ENCODE measurements at places on chromosomes 7 and 10. TPM values are rescaled to one million over a fixed set of nuclear protein-coding genes. Genes with fewer than 3 reads are reported as not detected.

MYPN gene
- 1.5 TPM for total RNA-seq

RPEL1 gene
- total RNA-seq = not detected

DNA sequence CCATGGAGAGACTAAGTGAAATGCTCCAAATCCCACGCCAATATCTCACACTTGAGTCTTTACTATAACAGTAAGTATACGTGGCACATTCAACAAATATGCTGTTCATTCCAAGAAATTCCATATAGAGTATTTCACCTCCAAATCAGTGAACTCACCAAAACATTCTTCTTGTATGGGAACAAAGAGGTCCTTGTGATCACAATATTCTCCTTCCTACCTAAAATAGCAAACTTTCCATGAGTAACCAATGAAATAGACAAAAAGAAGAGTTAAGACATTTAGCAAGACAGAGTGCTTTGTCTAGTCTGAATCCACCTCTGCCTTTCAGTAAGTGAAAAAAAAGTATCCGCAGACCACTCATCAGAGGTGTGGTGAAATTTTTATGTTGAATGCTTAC, 77.3 kb upstream of the NXPH1 start:
- no peak for DNase-seq

DNA sequence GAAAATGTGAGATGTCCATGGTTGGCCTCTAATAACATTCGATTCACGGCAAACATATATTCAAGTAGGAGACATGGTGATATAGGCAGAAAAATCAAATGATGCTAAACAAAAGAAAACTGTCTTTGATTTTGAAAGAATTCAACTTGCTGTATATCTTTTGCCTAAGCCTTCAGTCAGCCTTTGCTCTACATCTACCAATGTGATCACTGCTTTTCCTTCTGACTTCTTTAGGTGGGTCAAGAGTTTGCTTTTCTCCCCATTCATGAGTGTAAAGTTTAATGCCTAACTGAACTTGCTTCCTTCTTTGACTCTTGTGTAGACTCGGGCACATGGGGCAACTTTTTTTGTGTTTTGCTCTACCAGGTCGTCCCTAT, 417 bp upstream of the HIF1AN start:
- DNase-seq = no peak

ACBD7 gene
- 6.6 TPM for total RNA-seq

IRF5 gene
- total RNA-seq = 5.6 TPM

DNA sequence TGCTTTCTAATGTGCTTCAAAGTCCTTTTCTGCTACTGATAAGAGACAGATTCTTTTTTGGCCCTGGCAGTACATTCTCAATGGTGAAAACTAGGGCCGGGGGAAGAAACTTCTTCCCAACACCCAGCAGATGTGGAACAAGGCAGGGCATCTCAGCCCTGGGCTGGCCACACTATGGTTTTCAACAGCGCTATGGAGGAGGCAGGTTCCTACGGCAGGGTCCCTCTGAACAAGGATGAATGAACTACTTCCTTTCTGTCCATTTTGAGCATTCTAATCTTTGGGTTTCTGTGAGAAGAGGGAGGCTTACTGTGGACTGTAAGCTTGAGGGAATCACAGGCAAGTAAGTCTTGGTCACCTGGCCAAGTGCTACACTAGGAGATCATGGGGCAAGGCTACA, 78.7 kb downstream of the VSTM4 start:
- DNase-seq = no peak

STRIP2 gene
- 25.5 TPM for total RNA-seq

CDC14C gene
- total RNA-seq = 4.7 TPM

DNA sequence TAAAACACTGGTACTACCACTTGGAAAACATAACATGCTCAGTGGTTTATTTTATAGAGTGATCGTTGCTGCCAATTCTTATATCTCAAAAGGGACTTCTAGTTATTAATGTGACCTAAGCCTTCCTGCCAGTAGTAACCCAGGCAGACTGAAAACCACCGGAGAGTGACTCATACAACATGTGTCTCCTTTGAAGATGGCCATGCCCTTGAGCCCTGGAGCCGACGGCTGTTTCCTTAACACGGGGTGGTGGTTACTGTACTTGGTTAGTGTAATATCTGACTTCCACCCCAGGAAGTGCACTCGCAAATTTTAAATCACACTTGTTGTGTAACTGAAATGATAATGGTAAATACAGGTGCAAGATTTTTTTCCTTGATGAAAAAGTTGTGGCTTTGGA, 30.5 kb downstream of the JAKMIP3 start:
- no peak for DNase-seq

GRCh38 chr7:107728276-107728675, 15.7 kb upstream of the CBLL1 start:
- no peak for DNase-seq

AKR1C2 gene
- 5.8 TPM for total RNA-seq

DNA sequence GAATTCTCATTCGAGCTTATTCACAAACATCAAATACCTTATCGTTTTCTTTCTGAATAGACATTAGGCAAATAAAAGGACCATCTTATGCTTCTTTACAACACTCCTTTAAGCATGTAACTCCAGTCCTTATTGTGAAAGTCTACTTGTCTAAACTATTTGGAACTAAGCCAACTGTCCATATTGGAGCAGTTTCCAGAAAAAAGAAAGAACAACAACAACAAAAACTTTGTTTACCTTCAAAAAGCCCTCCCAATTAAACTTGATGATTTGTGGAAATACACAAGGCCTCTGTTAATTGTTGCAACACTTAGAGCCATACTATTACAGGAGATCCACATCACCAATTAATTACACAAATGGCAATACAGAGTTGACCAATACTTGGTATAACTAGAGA, 163.6 kb downstream of the GALNT11 start:
- no peak for DNase-seq

ASB10 gene
- not detected for total RNA-seq

GRCh38 chr7:105689067-105689819, 108.0 kb upstream of the EFCAB10 start:
- DNase-seq = no peak

CLDN4 gene
- total RNA-seq = 0.94 TPM

- DNase-seq = peak; percentile 95
These were observed at the start of gene SSBP1 for GRCh38 chr7:141737836-141738591. SSBP1 (plus strand) TSS chr7:141738358; CDS start chr7:141739167, 809 bp downstream.

DNA sequence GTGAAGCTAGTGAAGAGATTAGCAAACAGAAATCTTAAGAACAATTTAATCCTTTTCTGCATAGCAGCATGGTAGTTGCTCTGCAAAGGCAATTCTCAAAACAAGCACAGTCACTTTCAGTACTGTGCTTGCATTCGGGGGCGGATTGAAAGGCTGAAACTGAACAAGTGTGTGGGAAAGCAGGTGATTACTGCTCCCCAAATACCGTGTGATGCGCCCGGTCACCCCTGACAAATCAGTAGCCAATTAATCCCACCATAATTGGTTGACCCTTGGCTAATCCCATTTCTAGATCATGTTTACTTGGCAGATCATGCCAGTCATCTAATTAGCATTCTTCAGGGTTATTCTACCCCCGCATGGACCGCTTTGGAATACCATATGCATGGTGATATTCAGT, 76.5 kb upstream of the ADRB1 start:
- DNase-seq = no peak

GPR85 gene
- 2.8 TPM for total RNA-seq

GRCh38 chr7:154862153-154862791, 140.7 kb downstream of the PAXIP1 start:
- DNase-seq = no peak

GPR146 gene
- 14.2 TPM for total RNA-seq

GRCh38 chr10:14009371-14010100, 321.2 kb downstream of the FRMD4A start:
- DNase-seq = no peak

DNA sequence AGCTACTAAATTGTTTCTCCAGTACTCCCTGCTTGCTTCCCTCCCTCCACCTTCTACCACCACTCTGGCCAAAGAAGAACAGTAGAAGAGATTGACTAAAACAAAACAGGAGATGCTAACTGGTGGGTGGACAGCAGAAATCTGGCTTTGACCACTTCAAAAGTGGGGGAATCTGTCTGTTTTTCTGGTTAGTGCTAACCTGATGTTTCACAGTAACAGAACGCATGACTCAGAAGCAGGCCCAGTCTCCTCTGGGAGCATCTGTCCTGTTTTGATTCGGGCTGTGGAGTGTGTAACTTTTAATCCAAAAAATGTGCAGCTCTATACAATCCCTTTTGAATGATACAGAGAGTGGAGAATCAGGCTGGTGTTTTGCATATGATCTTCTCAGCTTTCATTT, 32.7 kb upstream of the ZNF438 start:
- peak; percentile 33 for DNase-seq

PPP1R17 gene
- total RNA-seq = 1.7 TPM

- DNase-seq = no peak
These were observed 27.0 kb downstream of the JMJD1C start for GRCh38 chr10:63438506-63439498.

GRCh38 chr7:151883857-151884256, 6.9 kb upstream of the PRKAG2 start:
- no peak for DNase-seq

GRCh38 chr7:11557627-11558026, 274.4 kb downstream of the THSD7A start:
- DNase-seq = no peak

MAT1A gene
- total RNA-seq = 5.6 TPM

GRCh38 chr10:27482984-27483956, 20.8 kb upstream of the RAB18 start:
- no peak for DNase-seq

MMD2 gene
- total RNA-seq = 32.0 TPM

- no peak for DNase-seq
These were observed 33.2 kb downstream of the GNAT3 start for GRCh38 chr7:80478683-80479082.

GRCh38 chr7:88233828-88234227, 14.0 kb upstream of the SRI start:
- no peak for DNase-seq

- peak; percentile 89 for DNase-seq
These were observed 880 bp upstream of the ELN start for GRCh38 chr7:74026903-74027682.

COX19 gene
- total RNA-seq = 21.6 TPM

ALOX5 gene
- total RNA-seq = 18.5 TPM

- DNase-seq = no peak
These were observed 36.8 kb downstream of the PCGF5 start for GRCh38 chr10:91257310-91257709.

- DNase-seq = no peak
These were observed 22.8 kb downstream of the CFAP46 start for GRCh38 chr10:132919374-132920100.

DNA sequence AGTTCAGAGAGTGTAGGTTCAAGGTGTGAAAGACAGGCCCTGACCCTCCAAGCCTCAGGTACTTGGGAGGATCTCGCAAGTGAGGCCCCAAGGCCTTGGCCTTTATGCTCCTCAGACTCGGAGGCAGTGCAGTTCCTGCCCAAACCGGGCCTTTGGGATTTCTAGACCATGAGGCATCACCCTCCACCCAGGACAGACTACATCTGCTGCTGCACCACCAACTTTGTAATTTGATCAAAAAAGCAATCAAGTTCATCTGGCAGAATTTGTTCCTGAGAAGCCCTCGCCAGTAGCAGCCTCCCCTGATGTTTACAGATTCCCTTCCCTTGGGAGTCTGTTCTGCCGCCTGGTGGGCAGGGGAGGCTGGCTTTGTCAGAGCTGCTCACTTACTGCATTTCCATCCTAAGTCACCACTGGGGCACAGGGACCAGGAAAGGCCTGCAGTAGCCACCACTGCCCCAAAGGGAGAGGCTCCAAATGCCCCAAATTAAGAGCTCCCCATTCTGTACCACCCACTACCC, 2.1 kb downstream of the CAMK2G start:
- no peak for DNase-seq

ACSM6 gene
- total RNA-seq = not detected

C10orf62 gene
- total RNA-seq = 373 TPM

GRCh38 chr7:37251222-37251621, 197.4 kb downstream of the ELMO1 start:
- no peak for DNase-seq

DNA sequence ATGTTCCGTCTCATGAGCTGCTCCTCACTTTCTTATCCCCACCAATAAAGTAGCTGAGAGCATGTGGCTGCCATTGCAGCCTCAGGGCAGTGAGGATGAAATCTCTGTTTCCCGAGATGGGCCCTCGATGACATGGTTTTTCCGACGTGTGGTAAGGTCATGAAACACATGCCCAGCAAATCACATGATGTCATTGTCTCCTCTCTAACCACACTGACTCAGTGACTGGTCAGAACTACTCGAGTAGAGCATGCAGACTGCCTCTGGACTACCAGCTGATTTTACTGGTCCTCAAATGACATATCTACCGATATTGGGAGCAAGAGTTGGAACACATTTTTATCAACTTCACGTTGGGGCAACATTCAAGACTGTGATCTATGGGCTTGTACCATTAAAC, 786.1 kb downstream of the CNTNAP2 start:
- no peak for DNase-seq

- DNase-seq = no peak
These were observed 59.7 kb upstream of the HABP2 start for GRCh38 chr10:113493195-113493594.

- no peak for DNase-seq
These were observed 28.3 kb downstream of the C10orf71 start for GRCh38 chr10:49327036-49327813.

DNA sequence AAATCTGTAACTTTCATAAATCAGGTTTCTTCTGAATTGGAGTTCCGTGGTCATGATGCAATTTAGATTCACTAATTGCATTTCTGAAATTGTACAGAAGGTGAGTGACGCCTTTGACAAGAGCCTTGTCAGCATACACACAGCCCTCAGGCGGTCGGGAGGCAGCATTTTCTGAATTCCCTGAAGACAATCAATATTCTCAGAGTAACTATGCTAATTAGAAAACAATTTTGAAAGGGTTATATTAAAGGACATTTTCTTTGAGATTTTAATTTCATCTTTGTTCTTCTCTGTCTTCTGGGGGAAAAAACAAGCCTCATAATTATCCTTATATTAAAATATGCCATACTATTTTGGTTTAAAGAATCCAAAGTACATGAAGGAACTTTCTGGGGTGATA, 55.2 kb upstream of the SLC26A5 start:
- DNase-seq = no peak

TMEM178B gene
- 7.2 TPM for total RNA-seq

DNA sequence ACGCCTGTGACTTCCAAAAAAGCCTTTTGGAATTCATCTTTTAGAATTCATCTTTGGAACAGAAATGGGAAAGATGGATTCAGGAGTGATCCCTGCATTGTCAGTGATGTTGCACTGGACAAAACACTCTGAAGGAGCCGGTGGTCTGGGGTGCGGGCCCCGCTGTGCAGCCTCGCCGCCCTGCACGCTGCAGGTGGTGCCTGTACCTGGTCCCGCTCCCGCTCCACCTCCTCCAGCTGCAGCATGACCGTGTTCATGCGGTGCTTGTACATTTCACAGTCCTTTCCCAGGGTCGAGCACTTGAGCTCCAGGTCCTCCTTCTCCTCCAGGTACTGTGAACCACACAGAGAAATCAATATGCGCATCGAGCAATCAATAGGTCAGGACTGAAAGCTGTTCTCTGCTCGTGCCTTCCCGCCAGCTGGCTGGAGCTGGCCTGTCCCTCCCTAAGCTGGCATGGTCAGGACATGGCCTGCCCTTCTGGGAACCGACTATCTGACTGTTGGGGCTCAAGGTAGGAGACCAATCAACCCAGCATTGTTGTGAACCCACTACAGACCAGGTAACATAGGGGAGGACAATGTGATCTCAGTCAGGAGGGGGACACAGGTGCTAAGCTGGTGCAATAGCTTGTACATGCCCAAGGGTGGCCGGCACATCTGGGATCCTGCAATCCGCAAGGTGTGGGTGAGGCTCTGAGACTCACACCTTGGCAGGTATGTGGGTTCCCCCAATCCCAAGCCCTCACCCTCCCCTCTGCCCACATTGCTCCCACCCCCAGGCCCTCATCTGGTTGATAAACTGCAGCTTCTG, 93.8 kb upstream of the GNA12 start:
- DNase-seq = no peak

- DNase-seq = no peak
These were observed 150.7 kb downstream of the KMT2E start for GRCh38 chr7:105164751-105165150.

SDK1 gene
- total RNA-seq = 24.9 TPM
